ENCODE measurements at places on chromosomes 13 and 19.

GRCh38 chr19:3844596-3844995 is 24.2 kb downstream of the ZFR2 start:
- DNase-seq = no peak

DNA sequence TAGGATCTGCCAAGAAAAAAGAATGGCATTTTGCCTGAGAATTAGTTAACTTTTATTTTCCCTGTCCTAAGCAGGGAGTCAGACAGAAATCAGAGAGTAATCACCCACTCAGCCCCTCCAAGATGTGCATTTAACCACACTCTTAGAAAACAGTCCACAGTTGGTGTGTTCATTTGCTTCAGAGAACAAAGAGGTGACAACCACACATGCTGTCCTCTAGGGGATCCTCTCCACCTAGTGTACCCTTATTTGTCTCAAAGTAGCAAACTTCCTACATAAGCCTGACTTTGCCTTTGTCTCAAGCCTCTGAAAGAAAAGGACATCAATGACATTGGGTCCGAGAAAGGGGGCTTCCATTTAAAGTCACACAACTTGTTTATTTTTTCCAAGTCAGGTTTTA is 107.0 kb upstream of the RFC3 start:
- no peak for DNase-seq

- DNase-seq = peak; percentile 46
These were observed 49.5 kb upstream of the PCDH17 start for GRCh38 chr13:57582032-57582431.

GRCh38 chr19:58279042-58279924 is 528 bp downstream of the ZNF8 start:
- peak; percentile 83 for DNase-seq

GRCh38 chr19:3591876-3592613 is 6.8 kb downstream of the GIPC3 start:
- no peak for DNase-seq

GRCh38 chr13:67632590-67632989 is 402.5 kb upstream of the PCDH9 start:
- no peak for DNase-seq

DNA sequence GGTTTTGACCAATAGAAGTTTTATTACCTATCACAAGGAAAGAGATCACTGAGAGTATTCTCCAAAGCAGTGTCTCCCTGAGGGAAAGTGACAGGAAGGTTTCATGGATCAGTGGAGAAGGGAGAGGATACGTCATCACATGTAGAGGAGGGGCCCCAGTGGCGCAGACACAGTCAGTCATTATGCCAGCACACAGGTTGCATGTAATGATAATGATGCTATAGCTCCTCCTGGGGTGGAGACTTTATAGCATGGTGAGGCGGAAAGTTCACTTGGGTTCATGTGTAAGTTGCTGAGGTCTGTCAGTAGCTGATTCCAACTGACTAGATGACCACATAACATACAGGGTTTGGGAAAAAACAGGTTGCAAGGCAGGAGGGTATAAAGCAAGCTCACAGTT is 88.8 kb downstream of the FNDC3A start:
- DNase-seq = no peak

DNA sequence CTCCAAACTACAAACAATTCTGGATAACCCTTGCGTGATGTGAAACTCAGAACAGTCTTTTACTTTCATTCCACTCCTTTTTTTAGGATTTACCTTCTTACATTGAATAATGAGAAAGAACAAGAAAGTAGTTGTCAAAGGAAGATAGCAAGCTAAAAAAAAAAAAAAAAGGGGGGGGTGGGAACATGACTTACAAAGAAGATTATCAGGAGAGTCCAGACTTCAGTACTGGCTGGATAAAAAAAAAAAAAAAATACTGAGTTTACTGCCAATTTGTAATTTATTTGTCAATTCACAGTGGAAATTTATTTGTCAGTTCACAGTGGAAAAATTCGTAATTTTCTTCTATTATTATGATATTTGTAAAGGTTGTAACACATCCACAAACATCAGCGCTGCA is 792.4 kb upstream of the SLITRK5 start:
- DNase-seq = no peak

GRCh38 chr19:16112778-16113177 is 1.1 kb downstream of the RAB8A start:
- no peak for DNase-seq

DNA sequence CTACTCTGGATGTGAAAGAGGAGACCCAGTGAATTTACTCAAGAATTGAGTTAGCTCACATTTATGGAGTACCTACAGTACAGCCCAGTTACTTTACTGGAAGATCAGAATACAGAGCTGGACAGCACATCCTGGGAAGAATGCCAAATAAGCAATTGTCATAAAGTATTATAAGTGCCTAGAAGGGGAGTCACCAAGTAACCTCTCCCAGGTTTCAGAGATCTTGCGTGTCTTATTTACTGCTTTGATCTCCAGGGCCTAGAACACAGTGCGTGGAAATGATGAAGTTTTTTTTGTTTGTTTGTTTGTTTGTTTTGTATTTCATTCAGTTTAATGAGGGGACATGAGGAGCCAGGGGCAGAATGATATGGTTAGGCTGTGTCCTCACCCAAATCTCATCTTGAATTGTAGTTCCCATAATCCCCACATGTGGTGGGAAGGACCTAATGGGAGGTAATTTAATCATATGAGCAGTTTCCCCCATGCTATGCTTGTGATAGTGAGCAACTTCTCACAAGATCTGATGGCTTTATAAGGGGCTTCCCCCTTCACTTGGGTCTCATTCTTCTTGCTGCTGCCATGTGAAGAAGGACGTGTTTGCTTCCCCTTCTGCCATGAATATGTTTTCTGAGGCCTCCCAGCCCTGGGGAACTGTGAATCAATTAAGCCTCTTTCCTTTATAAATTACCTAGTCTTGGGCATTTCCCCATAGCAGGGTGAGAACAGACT is 5.2 kb downstream of the GARRE1 start:
- no peak for DNase-seq

DNA sequence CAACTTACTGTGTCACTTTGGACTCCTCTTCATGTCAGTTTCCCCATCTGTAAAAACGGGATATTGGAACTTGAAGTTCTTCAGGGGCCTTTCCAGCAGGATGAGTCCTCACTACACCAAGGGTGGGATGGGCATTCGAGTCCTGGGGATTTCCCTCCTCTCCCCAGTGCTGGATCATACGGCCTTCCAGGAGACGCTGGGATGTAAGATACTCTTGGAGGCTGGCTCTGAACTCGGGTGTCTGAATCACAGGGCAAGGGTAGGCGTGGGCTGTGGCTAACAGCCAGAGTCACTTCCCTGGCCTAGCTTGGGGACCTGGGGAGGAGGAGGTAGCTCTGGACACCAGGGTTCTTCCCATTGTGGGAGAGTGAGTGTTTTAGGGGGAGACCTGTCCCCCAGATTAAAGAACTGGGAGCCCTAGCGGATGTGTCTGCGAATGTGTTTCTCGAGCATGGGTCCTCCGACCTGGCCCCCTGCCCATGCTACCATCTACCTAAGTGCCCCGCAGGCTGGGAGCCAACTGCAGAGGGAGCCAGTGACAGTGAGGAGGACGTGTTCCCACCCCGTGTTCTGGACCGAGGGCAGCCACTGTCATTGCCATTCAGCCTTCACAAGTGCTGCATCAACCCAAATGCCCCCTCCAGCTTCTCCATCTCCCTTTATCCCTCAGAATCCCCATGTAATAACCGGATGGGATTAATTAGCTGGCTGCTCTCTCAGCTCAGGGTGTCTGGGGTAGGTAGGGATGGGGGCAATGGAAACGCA is 2.4 kb upstream of the CYTH2 start:
- DNase-seq = no peak
